ENCODE measurements at places on chromosomes 1 and 21. TPM values are rescaled to one million over a fixed set of nuclear protein-coding genes. Genes with fewer than 3 reads are reported as not detected.

DNA sequence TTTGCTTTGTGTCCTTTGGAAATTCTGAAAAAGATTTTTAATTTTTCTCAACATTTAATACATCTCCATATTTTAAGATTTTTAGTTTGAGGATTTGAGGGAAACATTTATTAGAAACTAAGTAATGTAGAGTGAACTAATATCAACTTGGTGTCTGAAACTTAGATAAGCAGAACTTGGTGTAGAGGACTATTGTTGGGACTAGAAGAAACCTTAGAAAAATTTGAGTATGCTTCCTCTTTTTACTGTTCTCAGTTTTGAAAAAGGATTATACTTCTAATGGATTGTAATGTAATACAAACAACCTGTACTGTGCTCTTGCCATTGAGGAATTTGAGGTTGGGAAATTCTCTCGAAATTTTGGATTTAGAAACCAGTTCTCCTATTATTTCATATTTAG is 2.4 kb downstream of the FNBP1L start:
- no peak for DNase-seq

CELSR2 gene
- 3.1 TPM for total RNA-seq

DNA sequence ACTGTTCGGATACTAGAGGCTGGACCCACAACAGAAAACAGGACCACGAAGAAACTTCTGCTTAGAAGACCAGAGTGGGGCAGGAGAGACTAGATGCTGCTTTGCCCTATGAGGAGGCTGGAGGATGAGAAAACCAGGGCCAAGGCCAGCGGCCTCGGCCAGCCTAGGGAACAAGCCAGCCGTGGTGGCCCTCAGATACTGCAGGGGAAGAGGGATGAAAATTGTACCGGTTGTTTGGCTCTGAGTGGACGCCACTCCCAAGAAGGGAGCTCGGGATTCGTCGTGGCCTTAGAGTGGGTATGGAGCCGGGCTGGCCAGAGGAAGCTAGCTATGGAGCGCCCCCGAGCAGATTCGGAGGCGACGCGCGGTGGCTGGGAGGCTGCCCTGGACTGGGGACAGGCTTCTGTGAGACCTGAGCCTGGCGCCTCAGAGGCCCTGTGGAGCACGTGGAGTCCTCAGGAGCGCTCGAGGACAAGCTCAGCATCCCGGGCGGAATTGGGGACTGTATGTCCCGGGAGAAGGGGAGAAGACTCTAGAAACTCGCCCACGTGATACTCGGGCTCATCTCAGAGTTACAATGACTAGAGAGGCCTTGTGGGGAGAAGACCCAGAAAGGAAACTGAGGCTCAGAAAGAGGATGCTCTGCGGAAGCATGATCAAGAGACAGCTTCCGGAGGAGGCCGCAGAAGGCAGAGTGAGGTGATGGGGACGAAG is 2.8 kb downstream of the PRRX1 start:
- DNase-seq: no peak

DNA sequence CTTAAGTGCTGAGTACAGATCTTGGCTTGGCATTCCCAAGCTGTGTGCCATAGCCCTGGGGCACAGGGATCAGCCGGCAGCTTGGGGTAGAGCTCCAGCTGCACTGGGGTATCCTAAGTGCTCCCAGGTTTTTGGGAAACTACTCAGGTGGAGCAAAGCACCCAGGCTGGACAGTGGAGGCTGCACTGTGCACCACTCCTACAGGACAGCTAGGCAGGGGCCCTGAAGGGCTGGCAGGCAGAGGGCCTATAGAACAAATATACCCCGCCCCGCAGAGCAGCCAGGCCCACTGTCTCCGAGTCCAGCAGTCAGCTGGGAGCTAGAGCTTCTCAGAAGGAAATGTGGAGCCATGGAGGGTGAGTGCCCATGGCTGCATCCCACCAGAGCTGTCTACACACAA is 691.7 kb upstream of the ADGRL2 start:
- DNase-seq: no peak

UBE2Q1 gene
- 102 TPM for total RNA-seq

DNA sequence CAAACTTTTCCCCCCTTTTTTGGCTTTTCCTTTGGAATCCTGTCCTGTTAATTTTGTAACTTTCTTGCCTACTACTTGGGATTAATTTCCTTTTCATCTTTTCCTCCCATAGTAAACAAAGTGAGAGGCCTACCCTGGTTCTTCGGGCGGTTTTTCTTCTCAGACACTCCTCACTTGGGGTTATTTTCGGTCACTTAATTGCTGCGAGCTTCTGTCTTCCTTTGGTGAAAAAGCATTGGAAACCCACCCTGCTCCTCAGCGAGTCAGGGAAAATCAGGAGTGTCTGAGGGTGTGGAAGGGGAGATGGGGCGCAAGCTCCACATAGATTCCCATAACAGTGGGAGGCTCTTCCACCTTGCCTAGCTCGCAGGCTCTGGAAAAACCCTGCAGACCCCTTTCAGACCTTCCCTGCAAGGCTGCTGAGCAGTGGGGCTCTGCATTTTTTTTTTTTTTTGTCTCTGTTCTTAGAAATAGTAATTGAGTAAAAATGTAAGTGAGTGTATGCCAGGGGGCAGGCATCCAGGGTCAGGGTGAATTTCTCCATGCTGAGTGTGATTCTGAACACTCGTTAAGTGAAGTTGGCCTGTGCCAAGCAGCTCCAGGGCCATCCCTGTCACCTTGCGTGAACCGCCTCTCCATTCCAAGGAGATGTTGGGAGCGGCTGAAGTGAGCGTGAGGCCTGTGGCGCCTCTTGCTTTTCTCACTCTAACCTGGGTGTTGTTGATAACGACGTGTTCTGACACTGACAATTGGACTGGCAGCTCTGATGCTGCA is 20.3 kb downstream of the TGFB2 start:
- no peak for DNase-seq

F5 gene
- total RNA-seq: 37.4 TPM

SPRR4 gene
- total RNA-seq: not detected

- no peak for DNase-seq
These were observed 64.9 kb downstream of the RGS13 start for GRCh38 chr1:192700834-192701271.

MAP3K21 gene
- 1.8 TPM for total RNA-seq

DNA sequence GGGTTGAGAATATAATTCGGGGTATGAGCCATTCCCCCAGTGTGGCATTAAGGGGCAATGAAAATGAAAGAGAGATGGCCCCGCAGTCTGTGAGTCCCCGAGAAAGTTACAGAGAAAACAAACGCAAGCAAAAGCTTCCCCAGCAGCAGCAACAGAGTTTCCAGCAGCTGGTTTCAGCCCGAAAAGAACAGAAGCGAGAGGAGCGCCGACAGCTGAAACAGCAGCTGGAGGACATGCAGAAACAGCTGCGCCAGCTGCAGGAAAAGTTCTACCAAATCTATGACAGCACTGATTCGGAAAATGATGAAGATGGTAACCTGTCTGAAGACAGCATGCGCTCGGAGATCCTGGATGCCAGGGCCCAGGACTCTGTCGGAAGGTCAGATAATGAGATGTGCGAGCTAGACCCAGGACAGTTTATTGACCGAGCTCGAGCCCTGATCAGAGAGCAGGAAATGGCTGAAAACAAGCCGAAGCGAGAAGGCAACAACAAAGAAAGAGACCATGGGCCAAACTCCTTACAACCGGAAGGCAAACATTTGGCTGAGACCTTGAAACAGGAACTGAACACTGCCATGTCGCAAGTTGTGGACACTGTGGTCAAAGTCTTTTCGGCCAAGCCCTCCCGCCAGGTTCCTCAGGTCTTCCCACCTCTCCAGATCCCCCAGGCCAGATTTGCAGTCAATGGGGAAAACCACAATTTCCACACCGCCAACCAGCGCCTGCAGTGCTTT is 9.4 kb downstream of the PROX1 start:
- DNase-seq: no peak

UMODL1 gene
- total RNA-seq: 0.39 TPM

GRCh38 chr1:188363943-188364342 is 1535.2 kb downstream of the PLA2G4A start:
- no peak for DNase-seq

ZNF648 gene
- total RNA-seq: not detected

DNA sequence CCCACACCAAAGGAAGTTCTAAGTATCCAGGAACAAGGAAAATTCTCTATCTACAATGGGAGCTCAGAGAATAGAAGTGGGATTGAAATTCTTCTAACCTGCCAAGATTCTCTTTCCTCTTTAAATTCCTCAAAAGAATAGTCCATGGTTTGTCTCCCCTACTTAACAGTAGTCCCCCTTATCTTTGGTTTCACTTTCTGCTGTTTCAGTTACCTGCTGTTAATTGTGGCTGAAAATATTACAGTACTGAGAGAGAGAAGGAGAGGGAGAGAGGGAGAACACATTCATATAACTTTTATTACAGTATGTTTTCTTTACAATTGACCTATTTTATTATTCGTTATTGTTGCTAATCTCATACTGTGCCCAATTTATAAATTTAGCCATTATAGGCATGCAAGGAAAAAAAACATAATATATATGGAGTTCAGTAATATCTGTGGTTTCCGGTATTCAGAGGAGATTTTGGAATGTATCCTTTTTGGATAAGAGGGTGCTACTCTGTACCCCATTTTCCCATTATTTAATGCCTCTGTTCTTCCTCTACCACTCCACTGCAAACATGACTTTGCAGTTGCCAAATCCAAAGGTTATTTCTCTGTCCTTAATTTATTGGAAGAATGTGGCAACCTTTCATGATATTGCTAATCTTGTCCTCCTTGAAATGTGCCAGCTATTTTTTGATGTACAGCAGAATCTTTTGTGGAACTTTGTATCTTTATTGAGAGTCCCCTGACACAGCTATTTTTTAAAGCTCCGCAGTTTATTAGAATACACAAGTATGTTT is 68.0 kb downstream of the USP25 start:
- DNase-seq: no peak

BRWD1 gene
- total RNA-seq: 44.8 TPM

DNA sequence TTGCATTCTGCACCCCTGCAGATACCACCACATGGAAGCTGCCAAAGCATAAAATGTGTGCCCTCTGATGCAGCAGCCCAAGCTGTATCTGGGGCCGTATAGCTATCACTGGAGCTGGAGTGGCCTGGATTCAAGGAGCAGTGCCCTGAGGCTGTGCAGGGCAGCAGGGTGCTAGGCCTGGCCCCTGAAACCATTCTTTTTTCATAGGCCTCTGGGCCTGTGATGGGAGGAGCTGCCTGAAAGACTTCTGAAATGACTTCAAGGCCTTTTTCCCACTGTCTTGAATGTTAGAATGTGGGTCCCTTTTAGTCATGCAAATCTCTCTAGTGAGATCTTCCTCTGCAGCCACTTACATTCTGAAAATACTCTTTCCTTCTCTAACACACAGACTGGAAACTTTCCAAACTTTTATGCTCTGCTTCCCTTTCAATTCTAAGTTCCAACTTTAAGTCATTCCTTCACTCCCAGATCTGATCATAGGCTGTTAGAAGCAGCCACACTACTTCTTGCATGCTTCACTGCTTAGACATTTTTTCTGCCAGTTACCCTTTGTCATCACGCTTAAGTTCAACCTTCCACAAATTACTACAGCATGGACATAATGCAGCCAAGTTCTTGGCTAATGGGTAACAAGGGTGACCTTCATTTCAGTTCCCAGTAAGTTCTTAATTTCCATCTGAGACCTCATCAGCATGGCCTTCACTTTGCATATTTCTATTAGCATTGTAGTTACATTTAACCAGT is 42.4 kb downstream of the DRAM2 start:
- no peak for DNase-seq

DNA sequence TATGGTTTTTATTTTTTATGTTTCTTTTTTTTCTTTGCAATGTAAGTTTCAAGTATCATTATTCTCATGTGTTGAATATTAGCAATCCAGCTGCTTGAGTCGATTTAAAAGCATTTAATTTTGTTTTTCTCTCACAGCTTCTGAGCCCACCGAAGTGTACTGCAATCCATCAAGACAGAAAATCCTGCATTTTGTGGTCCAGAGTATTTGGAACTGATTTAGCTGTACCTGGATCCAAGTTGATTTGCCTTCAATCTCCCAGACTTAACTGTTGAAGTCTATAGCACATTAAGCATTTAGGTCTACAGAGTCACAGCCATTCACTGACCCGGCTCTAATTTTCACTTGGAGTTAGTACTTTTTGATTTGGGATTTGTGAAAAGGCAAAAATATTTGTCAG is 622.9 kb upstream of the ADAMTS5 start:
- no peak for DNase-seq

IVNS1ABP gene
- 110 TPM for total RNA-seq

C1orf35 gene
- 18.2 TPM for total RNA-seq

CELA2B gene
- total RNA-seq: not detected

HCRTR1 gene
- not detected for total RNA-seq

DNA sequence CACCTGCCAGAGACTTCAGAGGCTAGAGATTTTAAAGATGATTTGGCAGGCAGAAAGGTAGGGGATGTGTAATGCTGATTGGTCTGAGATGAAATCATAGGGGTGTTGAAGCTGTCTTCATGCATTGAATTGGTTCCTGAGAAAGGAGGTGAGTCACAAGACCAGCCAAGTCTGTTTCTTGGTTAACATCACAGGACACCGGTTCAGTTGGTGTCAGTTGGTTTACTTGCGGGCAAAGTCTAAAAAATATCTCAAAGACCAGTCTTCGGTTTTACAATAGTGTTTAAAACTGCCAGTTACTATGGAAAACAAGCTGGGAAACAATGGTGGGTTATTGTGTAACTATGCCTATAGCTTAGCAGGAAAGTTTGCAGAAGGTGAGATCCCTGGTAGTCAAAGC is 305.9 kb downstream of the BARHL2 start:
- no peak for DNase-seq

DNA sequence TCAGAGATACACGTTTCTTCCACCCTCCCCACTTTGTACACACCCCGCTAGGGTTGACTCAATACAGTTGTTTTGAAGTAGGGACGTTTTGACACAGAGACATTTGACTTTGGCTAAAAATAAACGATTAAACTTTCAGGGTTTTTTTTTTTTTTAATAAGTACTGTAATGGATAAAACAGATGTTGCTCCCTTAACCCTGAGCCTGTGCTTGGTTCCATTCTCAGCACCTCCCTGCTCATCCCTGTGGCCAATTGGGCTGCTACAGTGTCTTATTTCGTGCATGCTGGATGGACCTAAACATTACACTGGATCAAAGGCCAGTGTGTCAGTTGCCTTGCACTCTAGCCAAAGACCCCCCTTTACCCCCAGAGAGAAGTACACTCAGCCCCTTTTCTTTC is 16.9 kb downstream of the GRHL3 start:
- DNase-seq: no peak
